ENCODE measurements at places on chromosomes 12 and 14. TPM values are rescaled to one million over a fixed set of nuclear protein-coding genes. Genes with fewer than 3 reads are reported as not detected.

SMIM41 gene
- not detected for total RNA-seq

PTPRR gene
- 0.46 TPM for total RNA-seq

LAG3 gene
- 4.1 TPM for total RNA-seq

GRCh38 chr12:4775936-4776335, 55.7 kb downstream of the GALNT8 start:
- peaks cover 9% of the 10 kb centered on the region for H3K27me3 ChIP-seq
- DNase-seq, result no peak
- no peak overlapping the region for H3K4me3 ChIP-seq

GRCh38 chr12:26212988-26213387, 17.6 kb downstream of the SSPN start:
- no peaks in the 10 kb centered on the region for H3K36me3 ChIP-seq
- H3K4me1 ChIP-seq, result no peaks in the 10 kb centered on the region
- H3K4me3 ChIP-seq, result no peak overlapping the region
- H3K27me3 ChIP-seq, result peaks cover 9% of the 10 kb centered on the region
- no peak for DNase-seq

- no peak overlapping the region for H3K4me3 ChIP-seq
- DNase-seq, result no peak
- H3K27me3 ChIP-seq, result no peaks in the 10 kb centered on the region
- H3K27ac ChIP-seq, result no peak overlapping the region
- H3K4me1 ChIP-seq, result no peaks in the 10 kb centered on the region
Observed at GRCh38 chr12:1932264-1932777, 13.9 kb upstream of the CACNA2D4 start.

- H3K4me3 ChIP-seq, result no peak overlapping the region
- H3K36me3 ChIP-seq, result no peaks in the 10 kb centered on the region
- H3K27me3 ChIP-seq, result no peaks in the 10 kb centered on the region
- no peak overlapping the region for H3K27ac ChIP-seq
- H3K4me1 ChIP-seq, result no peaks in the 10 kb centered on the region
- no peak for DNase-seq
Observed at GRCh38 chr12:68971404-68971803, 38.4 kb upstream of the CPM start.

- H3K36me3 ChIP-seq, result no peaks in the 10 kb centered on the region
- DNase-seq, result peak; percentile 29
- H3K27ac ChIP-seq, result no peak overlapping the region
Observed at GRCh38 chr14:101823511-101824120, 62.1 kb downstream of the PPP2R5C start.

- H3K36me3 ChIP-seq, result no peaks in the 10 kb centered on the region
- no peak overlapping the region for H3K27ac ChIP-seq
- no peak overlapping the region for H3K4me3 ChIP-seq
- H3K4me1 ChIP-seq, result no peaks in the 10 kb centered on the region
Observed at GRCh38 chr12:5395443-5396271, 36.3 kb upstream of the NTF3 start.

- H3K4me3 ChIP-seq, result peak overlapping the region; percentile 26
- peaks cover 16% of the 10 kb centered on the region for H3K4me1 ChIP-seq
- peak; percentile 61 for DNase-seq
- H3K27ac ChIP-seq, result peak overlapping the region; percentile 57
- no peaks in the 10 kb centered on the region for H3K27me3 ChIP-seq
Observed at GRCh38 chr12:71158361-71158882, 623 bp upstream of the TSPAN8 start.

DNA sequence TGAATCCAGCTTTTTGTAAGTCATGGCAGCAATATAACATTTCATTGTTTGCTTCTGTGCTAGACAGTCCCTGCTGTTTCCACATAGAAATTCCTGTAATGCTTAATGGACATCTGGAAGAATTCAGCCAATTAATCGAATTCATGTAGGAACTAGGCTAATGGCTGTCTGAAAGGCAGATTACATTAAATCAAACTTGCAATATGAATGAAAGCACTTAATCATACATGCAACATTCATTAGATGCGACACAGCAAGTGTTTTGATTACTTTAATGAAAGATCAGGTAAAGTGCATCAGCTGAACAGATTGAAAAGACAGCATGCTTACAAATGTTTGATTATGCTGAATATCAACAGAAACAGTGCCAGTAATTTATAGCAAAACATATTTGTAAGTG, 24.1 kb upstream of the INSM2 start:
- no peak overlapping the region for H3K27ac ChIP-seq
- peaks cover 2% of the 10 kb centered on the region for H3K27me3 ChIP-seq
- no peak overlapping the region for H3K4me3 ChIP-seq
- no peaks in the 10 kb centered on the region for H3K36me3 ChIP-seq

Measured in endothelial cell of umbilical vein (primary cell).